ENCODE measurements at places on chromosomes 6 and 20.

GRCh38 chr6:132798869-132799538 is 567 bp upstream of the SLC18B1 start:
- DNase-seq: peak; percentile 74

DNA sequence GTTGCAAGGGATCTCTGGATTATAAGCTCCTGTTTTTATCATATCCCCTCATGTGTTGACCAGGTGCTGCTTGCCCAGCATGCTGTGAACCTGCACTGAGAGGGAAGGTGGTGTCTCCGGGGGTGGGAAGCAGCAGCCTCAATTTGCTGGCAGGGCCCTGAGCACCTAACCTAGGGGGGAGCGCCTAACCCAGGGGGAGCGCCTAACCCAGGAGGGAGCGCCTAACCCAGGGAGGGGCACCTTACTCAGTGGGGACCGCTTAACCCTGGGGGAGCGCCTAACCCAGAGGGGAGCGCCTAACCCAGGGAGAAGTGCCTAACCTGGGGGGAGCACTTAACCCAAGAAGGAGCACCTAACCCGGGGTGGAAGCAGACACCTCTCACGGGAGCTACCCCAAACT is 83.3 kb upstream of the QKI start:
- DNase-seq: no peak

- DNase-seq: peak; percentile 52
Observed at GRCh38 chr6:106511288-106512047, 117.8 kb downstream of the RTN4IP1 start.

- no peak for DNase-seq
Observed at GRCh38 chr6:164477101-164477500, 832.3 kb downstream of the C6orf118 start.

- DNase-seq: no peak
Observed at GRCh38 chr20:15760001-15760621, 813.1 kb downstream of the KIF16B start.

DNA sequence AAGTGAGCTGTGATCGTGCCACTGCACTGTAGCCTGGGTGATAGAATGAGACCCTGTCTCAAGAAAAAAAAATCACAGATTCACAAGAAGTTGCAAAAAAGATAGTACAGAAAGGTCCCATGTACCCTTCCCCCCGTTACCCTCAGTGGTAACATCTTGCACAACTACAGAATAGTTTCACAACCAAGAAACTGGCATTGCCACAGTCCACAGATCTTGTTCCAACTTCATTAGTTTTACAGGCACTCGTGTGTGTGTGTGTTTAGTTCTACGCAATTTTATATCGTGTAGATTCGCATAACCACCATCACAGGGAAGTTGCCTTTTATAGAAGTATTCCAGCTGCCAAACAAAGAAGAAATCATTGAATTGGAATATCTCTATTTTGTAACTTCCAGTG is 19.1 kb downstream of the SPATA2 start:
- no peak for DNase-seq

DNA sequence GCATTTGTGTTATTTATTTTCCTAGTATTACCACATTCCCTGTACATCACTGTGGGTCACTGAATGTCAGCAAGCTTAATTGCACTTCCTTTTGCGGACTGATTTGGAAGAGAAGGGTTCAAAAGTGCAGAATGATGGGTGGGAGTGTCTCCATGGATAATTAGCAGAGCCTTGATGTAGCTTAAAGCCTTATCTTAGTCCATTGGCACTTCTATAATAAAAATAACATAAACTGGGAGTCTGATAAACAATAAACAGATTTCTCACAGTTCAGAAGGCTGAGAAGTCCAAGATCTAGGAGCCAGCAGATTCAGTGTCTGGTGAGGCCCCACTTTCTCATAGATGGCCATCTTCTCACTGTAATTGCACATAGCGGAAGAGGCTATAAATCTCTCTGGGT is 501.1 kb upstream of the POU3F2 start:
- no peak for DNase-seq

DNA sequence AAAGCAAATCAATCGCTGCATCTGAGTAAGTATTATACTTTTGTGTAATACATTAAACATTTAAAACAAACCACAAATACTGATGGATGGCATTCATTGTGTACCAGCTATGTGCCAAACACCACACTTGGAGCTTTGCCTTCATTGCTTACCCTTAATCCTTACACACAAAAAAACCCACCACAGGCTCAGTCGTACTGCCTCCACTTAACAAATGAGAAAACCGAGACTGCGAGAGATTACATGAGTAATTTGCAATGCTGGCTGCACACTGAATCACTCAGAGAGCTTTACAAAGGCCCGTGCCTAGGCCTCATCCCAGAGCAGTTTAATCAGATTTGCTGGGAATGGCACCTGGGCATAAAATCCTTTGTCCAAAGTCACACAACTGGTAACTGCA is 130.5 kb downstream of the EDN1 start:
- no peak for DNase-seq

All from activated CD4-positive, alpha-beta T cell treated with anti-CD3 and anti-CD28 coated beads, Interleukin-2, amount 50 U/mL, for 48 hours (primary cell).